T-helper 2 cell treated with Interferon-gamma antibody and Interleukin-4, amounts not matched to agents 5 μg/mL and 100 μg/mL, for 36 hours (primary cell): ENCODE measurements at places on chromosomes 2 and 18.

GRCh38 chr2:98050070-98050469, 36.9 kb upstream of the VWA3B start:
- no peaks in the 10 kb centered on the region for H3K36me3 ChIP-seq
- no peak for DNase-seq
- peaks cover 3% of the 10 kb centered on the region for H3K27me3 ChIP-seq
- H3K27ac ChIP-seq = no peak overlapping the region

DNA sequence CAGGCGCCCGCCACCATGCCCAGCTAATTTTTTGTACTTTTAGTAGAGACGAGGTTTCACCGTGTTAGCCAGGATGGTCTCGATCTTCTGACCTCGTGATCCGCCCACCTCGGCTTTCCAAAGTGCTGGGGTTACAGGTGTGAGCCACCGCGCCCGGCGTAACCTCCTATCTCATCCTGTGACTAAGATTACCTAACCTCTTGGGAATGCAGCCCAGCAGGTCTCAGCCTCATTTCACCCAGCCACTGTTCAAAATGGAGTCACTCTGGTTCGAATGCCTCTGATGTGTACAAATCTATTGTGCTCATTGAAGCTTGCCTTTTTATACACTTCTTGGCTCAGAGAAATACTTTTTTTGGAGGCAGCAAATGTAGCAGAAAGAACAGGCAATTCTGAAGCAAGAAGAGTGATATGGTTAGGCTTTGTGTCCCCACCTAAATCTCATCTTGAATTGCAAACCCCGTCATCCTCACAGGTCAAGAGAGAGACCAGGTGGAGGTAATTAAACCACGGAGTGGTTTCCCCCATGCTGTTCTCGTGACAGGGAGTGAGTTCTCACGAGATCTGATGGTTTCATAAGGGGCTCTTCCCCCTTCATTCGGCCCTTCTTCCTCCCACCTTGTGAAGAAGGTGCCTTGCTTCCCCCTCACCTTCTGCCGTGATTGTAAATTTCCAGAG, 60.6 kb downstream of the SLC4A3 start:
- peaks cover 9% of the 10 kb centered on the region for H3K27me3 ChIP-seq
- H3K4me1 ChIP-seq = peaks cover 3% of the 10 kb centered on the region
- no peak overlapping the region for H3K27ac ChIP-seq
- no peak overlapping the region for H3K4me3 ChIP-seq
- H3K36me3 ChIP-seq = no peaks in the 10 kb centered on the region

DNA sequence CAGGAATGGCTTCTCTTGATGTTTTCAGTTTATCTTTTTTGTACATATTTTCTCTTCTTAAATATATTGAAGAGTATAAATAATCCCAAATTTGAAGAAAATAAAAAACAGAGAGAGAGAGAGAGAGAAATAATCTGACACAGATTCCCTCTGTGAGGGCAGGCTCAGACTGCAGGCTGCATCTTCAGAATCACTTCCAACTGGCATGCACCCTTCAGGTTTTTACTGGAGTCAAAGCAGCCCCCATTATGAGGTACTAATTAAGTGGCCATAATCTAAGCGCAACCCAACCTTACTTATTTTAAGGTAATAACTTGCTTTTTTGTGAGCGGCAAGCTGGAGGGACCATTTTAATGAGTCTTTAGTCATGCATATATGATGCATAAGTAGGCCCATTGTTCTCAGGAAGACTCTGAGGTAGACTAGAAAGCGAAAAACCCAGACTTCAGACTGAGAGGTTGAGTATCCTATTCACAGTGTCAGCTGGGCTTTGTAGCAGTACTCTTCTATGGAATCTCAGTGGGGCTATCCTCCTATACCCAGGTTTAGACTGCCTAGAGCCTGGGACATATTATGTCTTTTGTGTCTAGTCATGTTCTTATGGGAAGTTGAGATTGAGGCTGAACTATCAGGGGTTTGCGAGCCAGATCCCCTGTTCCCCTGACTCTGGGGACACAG, 167.4 kb downstream of the SP3 start:
- no peaks in the 10 kb centered on the region for H3K4me1 ChIP-seq
- DNase-seq = no peak

DNA sequence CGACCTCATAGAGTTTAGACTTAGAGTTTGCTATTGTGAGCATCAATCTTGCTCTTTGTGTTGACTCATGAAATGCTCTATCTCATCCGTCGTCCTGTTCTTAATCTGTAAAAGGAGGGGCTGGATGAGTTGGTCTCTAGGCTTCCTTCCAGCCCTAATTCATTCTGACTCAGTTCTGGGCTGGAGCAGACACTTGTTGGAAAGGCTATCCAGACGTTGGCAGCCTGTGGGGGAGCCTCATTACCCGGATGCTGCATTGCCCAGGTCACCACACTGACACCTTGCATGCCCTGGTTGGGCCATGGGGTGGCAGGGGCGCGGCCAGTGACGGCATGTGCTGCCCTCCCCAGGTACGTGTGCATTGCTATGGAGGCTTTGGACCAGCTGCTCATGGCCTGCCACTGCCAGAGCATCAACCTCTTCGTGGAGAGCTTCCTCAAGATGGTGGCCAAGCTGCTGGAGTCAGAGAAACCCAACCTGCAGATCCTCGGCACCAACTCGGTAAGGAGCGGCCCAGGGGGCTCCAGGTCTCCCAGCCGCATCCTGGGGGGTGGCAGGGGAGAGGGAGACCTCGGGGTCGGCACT, 61.5 kb downstream of the EFR3B start:
- H3K4me1 ChIP-seq = no peaks in the 10 kb centered on the region
- H3K36me3 ChIP-seq = no peaks in the 10 kb centered on the region
- H3K4me3 ChIP-seq = no peak overlapping the region
- H3K27ac ChIP-seq = no peak overlapping the region
